ENCODE measurements at places on chromosomes 7 and 10.
A peak's percentile ranks its signal among the peaks of the same experiment; 100 is the strongest.

- DNase-seq: no peak
These were observed 49.9 kb upstream of the CD36 start for GRCh38 chr7:80588591-80588990.

DNA sequence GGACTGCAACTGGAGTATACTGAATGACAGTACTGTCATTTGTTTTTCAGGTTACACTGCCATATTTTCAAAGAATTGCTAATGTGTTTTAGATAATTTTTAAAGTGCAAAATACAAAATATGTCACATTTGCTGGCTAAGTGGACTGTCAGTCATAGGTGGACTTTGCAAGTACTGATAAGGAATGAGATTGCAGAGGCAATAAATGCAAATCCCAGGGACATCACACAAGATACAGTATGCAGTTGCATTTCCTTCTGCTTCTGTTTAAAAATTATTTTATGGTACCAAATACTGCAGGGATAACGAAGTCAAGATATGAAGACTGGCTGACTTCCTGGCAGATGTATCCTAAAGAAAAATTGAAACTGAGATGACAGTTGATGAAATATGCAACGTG, 237.6 kb upstream of the MAGI2 start:
- DNase-seq: no peak

DNA sequence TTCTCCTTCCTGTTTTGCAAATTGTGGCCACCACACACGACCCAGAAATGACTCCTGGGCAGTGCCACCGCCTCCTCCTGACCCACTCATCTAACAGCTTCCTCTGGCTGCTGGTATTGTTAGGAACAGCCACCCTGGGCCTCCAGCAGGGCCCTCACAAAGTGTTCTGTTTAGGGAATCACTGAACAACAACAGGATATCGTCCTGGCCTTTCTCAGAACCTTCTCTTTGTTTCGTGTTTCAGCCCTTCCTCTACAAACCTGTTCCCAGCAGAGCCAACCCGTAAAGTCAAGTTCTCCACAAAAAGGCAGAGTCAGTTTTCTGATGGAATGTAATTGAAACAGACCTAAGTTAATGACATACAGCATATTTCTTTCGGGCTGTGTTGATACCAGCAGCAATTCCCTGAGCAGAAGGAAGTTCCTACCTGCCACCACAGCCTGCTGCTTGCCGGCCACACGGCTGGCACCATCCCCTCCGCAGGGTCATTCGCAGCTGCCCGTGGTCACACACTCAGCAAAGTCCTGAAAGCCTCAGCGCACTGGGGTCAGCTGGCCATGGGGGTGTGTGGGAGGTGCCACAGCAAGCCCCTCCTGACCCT, 91.7 kb upstream of the PITRM1 start:
- DNase-seq: no peak

GRCh38 chr10:130799532-130799931, 512.0 kb downstream of the TCERG1L start:
- DNase-seq: no peak

- DNase-seq: no peak
These were observed 106.9 kb downstream of the ANLN start for GRCh38 chr7:36496576-36496975.

DNA sequence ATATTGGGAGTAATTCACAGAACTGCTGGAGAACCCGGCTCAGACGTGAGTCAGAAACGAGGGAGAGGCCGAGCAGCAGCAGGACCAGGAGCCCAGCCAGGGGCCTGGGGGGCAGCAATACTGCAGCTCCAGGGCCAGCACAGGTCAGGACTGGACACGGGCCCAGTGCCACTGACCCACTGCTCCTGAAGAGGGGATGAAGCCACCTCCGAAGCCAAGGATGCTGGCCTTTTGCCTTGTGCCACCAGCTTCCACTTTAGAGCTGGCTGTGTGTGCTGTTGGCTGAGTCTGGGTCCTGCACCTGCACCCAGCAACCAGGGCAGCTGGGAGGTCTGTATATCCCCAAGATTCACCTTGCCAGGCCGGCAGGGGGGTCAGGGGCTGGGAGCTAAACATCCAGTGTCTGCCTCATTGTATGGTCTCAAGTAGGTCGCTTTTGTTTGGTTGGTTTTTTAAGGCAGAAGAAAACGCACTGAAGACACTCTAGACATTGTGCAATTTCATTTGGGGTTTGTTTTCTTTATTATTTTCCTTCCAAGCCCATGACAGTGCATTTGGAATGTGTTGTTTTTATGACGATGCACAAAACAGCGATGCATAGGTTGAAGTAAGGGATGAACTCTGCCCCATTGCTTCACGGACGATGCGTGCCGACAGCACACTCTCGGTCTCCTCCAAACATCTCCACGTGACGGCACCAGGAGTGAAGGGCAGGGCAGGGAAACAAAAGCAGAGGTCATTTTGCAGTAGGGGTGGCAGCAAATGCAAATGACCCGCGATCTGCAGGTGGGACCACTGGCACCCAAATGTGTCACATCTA, 27.7 kb upstream of the INSIG1 start:
- DNase-seq: no peak

- no peak for DNase-seq
These were observed 47.1 kb upstream of the HYAL4 start for GRCh38 chr7:123797673-123798531.

GRCh38 chr7:104848138-104848990, 165.6 kb upstream of the KMT2E start:
- DNase-seq: peak; percentile 50

GRCh38 chr7:1323178-1324027, 90.7 kb downstream of the UNCX start:
- no peak for DNase-seq

GRCh38 chr7:46461334-46461777, 540.3 kb upstream of the IGFBP3 start:
- DNase-seq: no peak

DNA sequence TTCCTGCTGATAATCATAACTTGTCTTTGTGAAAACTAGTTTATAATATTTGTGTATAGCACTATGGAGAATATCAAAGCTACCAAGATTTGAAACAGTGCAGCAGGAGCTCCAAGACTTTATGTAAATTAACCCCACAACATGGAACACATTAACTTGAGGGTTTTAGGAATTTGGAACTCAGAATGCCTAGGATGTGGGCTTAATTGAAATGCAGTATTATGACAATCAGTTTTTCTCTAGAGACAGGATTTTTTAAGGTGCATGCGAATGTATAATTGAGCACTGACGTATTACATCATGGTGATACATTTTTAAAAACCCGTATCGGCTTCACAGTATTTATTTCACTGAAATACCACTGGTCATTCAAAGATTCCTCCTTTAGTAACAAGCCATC, 313.1 kb upstream of the DGKB start:
- DNase-seq: no peak

DNA sequence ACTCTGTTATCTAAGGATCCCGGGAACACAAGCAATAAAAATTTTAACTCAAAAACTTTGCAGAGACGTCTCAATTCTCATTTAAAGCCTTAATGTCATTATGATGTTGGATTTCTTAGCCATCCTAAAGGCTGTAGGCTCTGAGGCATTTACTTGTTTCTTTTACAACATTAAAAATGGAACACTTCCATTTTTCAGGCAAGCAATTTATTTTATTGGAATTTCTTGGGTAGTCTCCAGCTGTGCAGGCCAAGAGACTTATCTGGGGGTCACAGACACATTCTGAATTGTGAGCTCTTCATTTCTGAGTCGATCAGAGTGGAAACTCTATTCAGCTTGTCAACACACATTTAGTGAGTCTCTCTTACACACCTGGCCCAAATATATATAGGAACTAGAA, 48.0 kb upstream of the KIF5B start:
- no peak for DNase-seq

- DNase-seq: no peak
These were observed 775.4 kb downstream of the TYW1 start for GRCh38 chr7:67771846-67772605.

DNA sequence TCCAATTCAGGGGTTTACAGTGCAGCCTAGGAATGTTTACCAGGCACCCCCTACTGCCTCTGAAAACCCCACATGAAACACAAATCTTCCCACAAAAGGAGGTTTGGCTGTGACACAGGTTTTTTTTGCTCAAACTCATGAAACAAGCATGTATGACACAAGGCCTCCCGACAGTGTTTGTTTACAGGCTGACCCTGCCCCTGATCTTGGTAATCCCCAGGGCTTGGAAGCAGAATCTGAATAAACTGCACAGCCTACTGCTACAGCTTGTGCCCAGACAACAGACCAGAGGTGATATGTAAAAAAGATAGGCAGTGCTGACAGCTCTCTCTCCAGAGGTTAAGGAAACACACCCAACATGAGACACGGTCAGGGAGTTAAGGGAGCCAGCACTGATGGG, 184.2 kb downstream of the KMT2E start:
- no peak for DNase-seq

DNA sequence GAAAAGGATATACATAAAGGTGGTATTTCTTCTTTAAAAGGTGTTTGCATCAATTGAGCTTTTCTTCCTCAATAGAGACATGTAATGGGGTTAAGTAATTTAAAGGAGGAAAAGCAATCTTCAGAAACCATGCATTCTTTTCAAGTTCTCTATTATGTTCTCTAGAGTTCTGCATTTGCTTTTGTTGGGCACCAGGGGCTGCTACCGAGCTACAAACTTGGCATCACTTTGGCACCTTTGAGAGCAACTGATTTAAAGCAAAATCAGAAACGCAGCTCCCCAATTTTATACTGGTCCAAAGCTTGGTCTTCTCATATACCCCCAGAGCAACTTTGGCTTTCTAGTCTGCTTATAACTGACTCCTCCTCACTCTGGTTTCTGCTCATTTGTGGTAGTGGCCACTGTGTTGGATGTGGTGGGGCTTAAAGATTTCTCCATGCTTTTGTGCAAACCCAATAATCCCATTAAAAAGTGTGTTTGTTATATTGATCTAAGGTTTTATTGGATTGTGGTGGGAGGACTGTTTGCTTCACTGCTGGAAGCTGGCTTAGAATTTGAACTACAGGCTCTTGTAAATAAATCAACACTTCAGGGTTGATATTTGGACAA, 712.1 kb downstream of the PHTF2 start:
- DNase-seq: no peak
